Renal cortex interstitium (tissue), 15 donors: ENCODE measurements at places on chromosomes 3 and 15. TPM values are rescaled to one million over a fixed set of nuclear protein-coding genes. Genes with fewer than 3 reads are reported as not detected.

Gene GOLGA6L24
- polyA plus RNA-seq = not detected

Gene C3orf22
- polyA plus RNA-seq = 0.09 TPM

GRCh38 chr3:47244531-47245100 lies 38.0 kb downstream of the KIF9 start:
- DNase-seq = no peak

DNA sequence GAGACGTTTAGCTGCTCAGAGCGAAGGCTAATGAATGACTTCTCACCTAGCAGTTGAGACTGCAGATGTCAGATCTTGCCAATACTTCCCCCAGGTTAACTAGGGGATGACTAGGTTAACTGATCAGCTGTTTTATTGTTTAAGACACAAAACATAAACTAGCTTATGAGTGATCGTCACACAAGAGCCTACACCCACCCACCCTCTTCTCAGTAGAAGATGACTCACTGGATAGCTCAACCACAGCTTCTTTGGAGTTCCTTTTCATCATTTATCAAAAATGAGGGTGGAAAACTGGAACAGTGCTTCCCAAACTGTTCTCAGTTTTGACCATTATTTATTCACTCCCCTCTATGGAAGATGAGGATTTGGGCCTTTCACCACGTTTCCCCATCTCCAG lies 25.2 kb downstream of the GASK1A start:
- no peak for DNase-seq

DNA sequence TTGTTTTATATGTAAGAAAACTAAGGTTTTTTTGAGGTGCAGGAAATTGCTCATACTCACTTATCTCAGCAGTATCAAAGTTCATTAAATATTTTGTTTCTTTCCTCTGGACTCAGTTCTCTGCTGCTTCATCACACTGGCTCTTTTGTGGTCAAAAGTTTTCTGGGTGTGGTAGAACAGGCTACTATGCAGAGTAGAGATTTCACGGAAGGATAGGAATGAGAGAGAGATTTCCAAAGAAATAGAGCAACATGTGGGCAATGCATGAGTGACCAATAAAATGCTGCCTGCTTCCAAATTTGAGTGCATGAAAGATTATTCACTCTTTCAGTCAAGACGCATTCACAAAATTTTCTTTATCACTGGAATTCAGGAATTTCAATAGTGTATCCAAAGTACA lies 577.3 kb upstream of the SEMA6D start:
- no peak for DNase-seq

DNA sequence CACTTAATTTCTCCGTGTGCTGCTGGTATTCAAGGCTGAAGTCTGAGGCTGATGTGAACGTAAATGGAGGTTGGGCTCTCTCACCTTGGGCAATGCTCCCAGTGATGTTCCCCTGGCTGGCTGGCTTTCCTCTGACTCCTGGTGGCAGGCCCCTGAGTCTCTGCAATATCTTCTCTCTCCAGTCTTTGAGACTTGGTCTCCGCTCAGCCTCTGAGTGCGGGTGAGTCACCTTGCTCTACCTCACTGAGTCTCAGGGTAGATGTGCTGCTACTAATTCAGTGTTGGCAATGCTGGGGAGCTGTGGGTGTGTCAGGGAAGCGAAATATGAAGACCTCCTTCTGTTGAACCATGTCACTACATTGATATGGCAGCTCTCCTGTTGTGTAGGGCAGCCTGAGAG lies 31.3 kb upstream of the TRIM59 start:
- no peak for DNase-seq

- no peak for DNase-seq
Measured at GRCh38 chr15:85515212-85515611, 134.8 kb downstream of the AKAP13 start.

DNA sequence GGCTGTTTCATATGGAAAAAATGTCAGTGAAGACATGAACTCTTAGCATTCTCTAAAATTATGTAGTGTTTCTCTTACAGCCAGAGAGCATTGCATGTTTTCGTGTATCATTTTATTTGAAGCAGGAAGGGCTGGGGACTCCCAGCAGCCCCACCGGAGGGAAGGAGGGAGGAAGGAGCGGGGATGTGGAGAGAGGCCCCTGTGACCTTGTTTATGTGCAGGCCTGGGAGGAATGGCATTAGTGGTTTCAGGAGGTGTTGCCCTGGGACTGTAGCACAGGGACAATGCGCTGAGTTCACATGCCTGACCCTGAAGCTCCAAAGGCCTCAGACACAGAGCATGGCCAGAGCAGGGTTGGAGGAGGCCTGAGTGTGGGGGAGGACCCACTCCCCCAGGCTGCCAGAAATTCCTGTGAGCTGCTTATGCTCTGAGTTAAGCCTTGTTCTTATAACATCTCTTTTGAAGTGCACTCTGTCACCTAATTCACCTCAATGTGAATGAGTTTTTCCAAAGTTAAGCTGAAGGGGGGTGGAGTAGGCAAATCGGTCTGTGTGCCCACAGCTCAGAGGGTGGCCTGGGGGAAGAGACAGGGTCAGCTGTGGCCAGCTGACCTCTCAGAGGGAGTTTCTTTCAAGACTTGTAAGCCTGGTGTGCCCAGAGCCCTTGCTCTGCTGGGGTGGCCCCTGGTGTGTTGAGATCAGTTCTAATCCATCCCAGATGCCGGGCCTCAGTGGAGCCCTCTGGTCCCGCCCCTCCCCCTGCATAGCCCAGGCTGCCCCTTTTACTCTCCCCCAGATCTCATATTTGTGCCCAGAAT lies 3.9 kb upstream of the RNU6-1 start:
- no peak for DNase-seq

DNA sequence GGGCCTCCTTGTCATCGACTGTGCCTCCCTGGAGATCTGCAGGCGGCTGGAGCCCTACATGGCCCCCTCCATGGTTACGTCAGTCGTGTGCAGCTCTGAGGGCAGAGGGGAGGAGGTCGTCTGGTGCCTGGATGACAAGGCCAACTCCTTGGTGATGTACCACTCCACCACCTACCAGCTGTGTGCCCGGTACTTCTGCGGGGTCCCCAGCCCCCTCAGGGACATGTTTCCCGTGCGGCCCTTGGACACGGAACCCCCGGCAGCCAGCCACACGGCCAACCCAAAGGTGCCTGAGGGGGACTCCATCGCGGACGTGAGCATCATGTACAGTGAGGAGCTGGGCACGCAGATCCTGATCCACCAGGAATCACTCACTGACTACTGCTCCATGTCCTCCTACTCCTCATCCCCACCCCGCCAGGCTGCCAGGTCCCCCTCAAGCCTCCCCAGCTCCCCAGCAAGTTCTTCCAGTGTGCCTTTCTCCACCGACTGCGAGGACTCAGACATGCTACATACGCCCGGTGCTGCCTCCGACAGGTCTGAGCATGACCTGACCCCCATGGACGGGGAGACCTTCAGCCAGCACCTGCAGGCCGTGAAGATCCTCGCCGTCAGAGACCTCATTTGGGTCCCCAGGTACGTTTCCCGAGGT lies 146.5 kb downstream of the LRRK1 start:
- no peak for DNase-seq

DNA sequence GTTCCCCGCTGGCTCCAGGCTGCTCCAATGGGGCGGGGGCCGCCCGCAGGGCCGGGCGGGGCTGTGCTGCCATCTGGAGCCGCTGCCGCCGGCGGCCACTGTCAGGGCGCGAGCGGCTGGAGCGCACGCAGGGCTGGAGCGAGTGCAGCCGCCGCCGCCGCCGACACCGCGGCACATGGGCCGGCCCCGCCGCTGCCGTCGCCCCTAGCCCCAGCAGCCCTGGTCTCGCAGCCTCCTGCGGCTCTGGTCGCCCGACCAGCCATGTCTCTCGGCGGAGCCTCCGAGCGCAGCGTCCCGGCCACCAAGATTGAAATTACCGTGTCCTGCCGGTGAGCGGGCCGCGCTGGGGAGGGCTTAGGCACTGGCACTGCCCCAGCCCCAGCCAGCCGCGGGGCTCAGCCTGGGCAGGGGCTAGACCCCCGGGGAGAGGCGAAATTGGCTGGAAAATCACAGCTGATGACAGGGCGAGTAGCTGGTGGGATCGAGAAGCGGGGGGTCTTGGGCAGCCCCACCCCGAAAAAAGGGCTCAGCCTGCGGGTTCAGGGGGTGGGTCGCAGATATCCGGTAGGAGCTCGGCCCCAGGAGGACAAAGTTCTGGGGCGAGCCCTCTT lies at the start of gene CPNE9:
CPNE9 (plus strand) TSS at position 98 of the 611 bp plus-strand sequence; CDS start at position 262, 164 bp downstream.
- no peak for DNase-seq

DNA sequence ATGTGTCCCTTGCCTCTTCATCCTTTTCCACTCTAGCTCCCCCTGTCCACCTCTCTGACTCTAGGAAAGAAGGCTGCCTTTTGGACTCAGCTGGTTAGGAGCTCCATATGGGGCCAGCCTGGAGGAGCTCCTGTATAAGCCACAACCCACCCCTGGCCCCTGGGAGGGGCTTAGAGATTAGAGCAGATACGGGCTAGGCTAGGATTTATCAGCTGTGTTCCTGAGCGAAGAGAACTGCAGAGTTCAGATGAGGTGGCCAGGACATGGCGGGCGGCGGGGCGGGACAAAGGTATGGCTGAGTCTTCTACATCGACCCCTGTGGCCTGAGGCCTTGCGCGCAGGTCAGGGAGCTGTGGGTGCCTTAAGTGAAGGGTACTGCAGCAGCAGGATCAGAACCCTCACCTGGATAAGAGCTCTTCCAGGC lies 7.9 kb downstream of the NBEAL2 start:
- DNase-seq = no peak

DNA sequence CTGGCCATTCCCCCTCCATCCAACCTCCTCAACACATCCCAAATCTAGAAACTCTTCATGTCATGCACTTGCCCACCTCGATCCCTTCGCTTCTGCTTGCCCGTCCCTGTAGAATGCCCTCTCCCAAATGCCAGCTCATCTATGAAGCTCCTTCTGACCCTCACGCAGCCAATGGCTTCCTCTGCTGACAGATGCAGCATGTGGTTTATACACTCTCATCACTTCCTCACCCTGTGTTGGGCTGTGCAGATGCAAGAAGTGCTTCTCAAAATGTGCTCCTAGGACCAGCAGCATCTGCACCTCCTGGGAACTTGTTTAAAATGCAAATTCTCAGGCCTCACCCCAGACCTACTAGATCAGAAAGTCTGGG lies 51.7 kb downstream of the SEMA5B start:
- no peak for DNase-seq

Gene GOLGA6B
- 0.09 TPM for polyA plus RNA-seq

DNA sequence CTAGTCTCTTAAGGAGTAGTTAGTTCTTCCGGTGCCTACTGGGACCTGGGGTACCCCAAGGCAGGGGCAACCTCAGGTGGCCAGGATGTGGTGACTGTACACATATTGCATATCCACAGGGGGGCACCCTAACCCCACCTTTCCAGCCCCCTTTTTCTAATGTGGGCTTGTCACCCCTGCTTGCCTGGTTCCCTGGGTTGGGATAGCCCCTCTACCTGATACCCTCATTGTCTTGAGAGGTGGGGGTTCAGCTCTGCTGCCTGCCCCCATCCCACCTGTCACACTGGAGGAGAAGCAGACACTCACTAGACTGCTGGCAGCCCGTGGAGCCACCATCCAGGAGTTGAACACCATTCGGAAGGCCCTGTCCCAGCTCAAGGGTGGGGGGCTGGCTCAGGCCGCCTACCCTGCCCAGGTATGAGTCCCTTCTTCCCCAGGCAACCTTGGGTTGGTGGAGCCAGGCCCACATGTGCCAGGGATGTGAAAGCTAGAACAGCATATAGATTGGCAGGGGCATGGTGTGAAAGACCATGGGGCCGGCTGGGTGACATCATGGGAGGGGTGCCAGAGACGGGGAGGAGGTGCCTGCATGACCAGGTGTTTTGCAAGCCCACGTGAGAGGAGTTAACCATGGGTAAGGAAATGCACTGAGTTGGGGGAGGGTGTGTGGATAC lies 4.0 kb downstream of the GLYCTK start:
- DNase-seq = no peak

GRCh38 chr3:55622733-55623132 lies 135.6 kb upstream of the WNT5A start:
- DNase-seq = no peak

DNA sequence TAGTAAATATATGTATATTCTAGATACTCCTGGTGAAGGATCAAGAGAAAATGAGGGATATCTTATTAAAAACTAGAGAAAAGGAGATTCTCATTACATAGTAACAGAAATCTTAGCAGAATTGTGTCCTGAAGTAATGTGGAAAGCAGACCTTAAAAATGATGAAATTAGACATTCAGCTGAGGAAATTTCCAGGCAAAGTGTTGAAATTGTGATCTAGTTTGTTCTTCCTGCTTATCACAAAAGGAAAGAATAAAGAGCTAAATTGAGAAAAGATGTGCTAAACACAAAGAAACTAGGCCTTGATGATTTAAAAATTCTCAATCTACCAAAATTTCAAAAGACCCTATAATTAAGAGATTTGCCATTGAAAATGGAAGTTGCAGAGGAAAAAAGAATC lies 362.6 kb upstream of the PLSCR5 start:
- DNase-seq = no peak

- no peak for DNase-seq
Measured at GRCh38 chr15:80386151-80386550, 18.0 kb upstream of the ARNT2 start.

Gene ALPK3
- 27.1 TPM for polyA plus RNA-seq
